ENCODE measurements at places on chromosomes 5 and 9.

GRCh38 chr9:137058521-137059234 lies 4.8 kb upstream of the ENTPD2 start:
- DNase-seq = no peak

GRCh38 chr5:2112173-2113025 lies 229.7 kb upstream of the IRX4 start:
- DNase-seq = no peak

- no peak for DNase-seq
These were observed 243.8 kb downstream of the CSNK1G3 start for GRCh38 chr5:123755653-123756317.

DNA sequence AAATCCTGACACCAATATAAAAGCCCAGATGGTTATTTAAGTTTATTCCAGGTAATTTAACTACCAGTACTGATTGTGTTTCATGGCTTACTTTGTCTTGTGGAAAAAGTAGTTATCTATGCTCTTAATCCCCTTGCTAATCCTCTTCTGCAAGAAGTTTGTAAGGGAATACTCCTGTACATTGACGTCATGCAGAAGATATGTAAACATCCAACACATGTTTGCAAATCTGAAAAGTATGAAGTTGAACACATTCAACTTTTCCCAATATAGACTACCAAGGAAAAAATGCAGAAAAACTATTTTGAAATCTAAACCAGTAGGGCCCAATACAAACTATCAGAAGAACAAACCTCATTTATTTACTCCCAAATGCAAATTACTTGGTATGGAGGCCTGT lies 56.3 kb upstream of the ELL2 start:
- no peak for DNase-seq

GRCh38 chr9:74147906-74148305 lies 349.2 kb upstream of the RORB start:
- DNase-seq = no peak

- no peak for DNase-seq
These were observed 49.0 kb upstream of the KIF2A start for GRCh38 chr5:62257020-62257367.

GRCh38 chr9:4937446-4937845 lies 47.6 kb upstream of the JAK2 start:
- no peak for DNase-seq

DNA sequence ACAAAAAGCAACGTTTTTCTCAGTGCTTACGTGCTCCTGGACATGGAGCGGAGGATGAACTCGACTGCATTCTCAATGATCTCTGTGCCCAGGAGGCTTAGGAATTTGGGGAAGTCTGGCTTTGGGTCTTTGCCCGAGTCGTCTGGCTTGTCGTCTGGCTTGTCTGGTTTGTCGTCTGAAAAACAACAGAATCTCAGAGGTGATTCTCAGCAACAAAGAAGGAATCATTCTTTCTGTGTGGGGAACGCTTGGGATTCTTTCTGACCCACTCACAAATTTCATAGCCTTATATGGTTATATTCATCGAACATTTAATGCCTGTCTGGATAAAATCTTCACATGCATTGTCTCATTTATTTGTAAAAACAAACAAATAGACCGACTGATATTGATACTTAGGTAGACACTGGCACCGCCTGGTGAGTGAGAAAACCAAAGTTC lies 4.7 kb downstream of the C5orf46 start:
- no peak for DNase-seq

GRCh38 chr9:38344566-38345324 lies 47.8 kb upstream of the ALDH1B1 start:
- no peak for DNase-seq

GRCh38 chr5:32942225-32942989 lies 231.3 kb downstream of the NPR3 start:
- no peak for DNase-seq

DNA sequence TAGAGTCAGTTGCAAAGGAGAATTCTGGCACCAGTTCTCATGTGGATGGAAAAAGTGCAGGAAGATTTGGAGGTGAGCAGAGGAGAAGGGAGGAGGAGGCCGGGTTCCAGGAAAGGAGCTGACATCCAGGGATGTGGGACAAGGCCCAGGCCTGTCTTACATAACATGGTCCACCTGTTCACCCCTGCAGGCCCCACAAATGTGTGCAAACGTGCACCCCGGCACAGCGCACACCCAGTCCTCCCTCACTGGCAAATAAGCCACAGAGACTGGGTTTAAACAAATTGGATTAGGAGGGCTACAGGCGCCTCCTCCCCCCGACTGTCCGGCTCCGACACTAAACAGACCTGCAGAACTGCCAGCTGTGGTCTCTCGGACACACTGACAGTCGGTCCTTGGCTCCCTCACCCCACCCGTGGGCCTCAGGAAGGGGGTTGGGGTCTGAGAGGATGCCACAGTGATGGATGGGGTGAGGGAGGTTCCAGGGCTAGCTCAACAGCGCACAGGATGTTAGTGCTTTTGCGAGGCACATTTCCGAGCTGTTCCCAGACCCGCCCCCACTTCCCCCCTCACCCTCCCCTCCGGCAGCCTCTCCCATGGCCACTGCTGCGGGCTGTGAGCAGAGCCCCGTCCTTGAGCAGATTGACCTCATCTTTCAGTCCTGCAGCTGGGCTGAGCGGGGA lies 43.4 kb upstream of the IL17B start:
- no peak for DNase-seq

DNA sequence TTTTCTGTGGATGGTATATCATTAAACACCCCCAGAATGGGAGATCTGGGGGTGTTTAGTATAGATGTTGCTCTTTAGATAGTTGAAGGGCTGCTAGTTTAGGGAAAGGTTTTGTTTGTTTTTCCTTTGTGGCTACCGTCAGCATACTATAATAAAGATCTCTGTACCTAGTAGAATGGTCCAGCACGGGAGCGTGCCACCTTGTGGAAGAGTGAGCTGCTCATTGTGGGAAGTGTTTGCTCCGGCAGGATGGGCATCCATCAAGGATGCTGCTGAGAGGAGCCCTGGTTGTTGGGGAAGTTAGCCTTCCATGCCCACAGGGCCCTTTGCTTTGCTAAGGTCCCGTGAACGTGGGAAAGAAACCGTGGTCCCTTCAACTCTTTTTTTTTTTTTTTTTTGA lies 113.1 kb downstream of the LIFR start:
- DNase-seq = no peak

DNA sequence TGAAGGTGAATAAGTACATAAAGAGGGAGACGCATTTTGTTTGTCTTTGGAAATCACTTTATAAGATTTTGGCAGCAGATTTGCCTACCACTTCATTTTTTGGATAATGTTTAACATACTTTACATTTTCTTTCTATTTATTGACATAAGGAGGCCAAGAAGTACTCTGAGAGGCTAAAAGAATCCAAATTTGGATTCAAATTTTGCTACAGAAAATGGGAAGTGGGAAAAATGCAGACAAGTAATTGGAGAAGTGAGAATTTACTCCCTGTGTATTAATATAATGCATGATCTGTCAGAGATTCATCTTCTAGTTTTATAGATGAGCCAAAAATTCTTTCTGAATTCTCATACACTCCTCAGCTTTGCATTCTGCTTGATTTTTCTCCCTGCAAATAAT lies 411.2 kb upstream of the CTNND2 start:
- DNase-seq = no peak

DNA sequence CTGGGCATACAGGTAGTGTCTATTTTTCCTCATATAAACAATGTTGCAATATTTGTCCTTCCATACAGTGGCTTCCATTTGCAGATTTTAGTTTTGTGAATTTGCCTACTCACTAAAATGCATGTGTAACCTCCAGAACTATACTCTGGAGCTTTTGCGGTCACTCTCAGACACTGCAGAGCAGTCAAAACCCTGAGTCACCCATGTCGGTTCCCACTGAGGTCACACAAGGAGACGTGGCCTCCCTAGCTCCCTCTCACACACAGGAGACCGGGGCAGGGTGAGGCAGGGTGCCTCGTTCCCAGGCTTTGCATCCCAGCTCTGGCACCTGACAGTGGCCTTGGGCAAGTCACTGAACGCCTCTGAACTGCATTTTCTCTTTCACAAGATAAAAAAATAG lies 55.5 kb upstream of the ZNF354A start:
- no peak for DNase-seq

GRCh38 chr5:58503390-58504046 lies 12.3 kb downstream of the GAPT start:
- DNase-seq = no peak

DNA sequence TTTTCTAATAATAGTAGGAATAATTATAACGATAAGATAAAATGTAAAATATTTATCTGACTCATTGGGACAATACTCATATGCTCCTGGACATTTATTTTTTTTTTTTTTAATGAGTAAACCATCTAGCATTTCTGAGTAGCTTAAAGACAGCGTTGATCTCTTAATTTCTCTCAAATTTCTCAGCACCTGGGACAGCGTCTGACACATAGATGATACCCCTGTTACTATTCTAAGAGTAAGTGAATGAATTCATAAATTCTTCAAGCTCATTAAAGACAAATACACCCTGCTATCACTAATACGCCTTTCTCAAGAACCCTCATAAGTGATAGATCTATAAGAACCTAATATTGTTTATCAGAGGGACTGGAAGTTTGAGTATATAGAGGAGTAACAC lies 12.0 kb upstream of the HTR4 start:
- DNase-seq = no peak

GRCh38 chr9:114053246-114054005 lies 24.7 kb downstream of the AMBP start:
- no peak for DNase-seq

DNA sequence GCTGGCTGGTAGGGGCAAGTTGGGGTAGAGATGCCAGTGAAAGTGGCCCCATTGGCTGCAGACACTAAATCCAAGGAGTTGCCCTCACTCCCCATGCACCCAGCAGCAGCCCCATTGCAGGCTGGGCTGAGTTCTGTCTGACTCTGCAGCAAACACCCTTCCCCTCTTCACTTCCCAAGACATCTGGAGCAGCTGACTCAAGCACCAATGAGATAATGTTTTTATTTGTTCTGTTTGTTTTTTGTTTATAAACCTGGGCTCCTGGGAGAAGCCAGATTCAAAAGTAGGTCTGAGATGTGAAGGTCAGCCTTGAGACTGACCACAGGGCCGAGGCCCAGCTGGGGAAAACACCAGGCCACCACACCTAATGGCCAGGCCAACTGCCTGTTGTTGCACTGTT lies 545.9 kb upstream of the KLF4 start:
- no peak for DNase-seq

- no peak for DNase-seq
These were observed 4.2 kb downstream of the LECT2 start for GRCh38 chr5:135950611-135951010.

All from stimulated activated CD4-positive, alpha-beta T cell treated with anti-CD3 and anti-CD28 coated beads, TNF-alpha, amount 100 ng/mL, for 24 hours (primary cell).